Effector CD4-positive, alpha-beta T cell (primary cell): ENCODE measurements at places on chromosomes 3 and 15.

GRCh38 chr15:35470441-35470840 lies 75.5 kb downstream of the DPH6 start:
- DNase-seq, result no peak

DNA sequence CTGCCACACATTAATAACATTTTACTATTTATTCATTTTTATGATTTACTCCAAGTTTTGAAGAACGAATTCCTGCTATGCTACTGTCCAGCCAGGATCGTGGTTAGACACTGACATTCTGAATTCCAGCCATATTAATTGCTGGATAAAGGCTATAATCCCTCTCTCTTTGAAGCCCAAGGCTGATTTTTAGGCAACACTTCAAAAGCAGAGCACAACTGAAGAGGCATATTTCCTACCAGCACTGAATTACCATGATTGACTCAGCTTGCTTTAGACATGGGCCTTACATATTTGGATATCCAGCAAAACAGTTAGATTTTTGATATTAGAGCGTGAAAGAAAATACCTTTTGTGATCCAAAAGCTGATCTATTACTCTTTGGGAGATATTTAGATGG lies 205.0 kb downstream of the ZIC1 start:
- no peak for DNase-seq

- DNase-seq, result no peak
These were observed 27.0 kb downstream of the AAGAB start for GRCh38 chr15:67227431-67227830.

DNA sequence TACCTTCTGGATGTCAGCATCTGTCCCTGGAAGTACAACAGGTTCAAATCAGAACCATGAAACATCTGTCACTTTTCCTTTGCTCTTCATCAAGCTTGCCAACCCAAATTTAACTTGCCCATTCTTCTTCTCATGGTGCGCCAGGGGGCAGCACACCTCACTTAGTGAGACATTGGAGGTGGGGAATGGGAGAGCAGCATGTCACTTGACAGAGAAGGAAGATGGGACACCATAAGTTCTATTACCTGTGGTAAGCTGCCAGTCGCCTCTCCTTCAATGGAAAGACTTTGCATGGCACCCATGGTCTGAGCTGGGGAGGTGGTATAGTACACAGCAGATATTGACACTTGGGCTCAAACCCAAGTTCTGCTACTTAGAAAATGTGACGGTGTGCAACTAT lies 2.9 kb downstream of the SCN5A start:
- DNase-seq, result no peak

DNA sequence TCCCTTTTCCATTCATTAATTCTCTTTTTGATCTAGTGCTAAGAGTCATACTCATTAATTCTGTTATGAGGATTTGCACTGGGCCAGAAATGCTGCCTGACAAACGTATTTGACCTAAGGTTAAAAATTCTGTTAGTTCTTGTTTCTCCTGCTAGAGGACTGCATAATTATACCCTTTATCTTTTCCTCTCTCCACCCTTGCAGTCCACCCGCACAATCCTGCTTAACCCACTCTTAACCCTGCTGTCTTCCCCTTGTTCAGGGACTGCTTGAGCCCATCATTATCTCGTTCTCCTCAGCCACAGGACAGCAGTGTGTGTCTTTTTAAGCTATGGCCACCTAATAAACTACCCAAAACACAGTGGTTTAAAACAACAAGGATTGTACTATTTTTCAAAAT lies 31.1 kb upstream of the DYNC1LI1 start:
- no peak for DNase-seq
